ENCODE measurements at places on chromosomes 13 and 19. TPM values are rescaled to one million over a fixed set of nuclear protein-coding genes. Genes with fewer than 3 reads are reported as not detected.

DNA sequence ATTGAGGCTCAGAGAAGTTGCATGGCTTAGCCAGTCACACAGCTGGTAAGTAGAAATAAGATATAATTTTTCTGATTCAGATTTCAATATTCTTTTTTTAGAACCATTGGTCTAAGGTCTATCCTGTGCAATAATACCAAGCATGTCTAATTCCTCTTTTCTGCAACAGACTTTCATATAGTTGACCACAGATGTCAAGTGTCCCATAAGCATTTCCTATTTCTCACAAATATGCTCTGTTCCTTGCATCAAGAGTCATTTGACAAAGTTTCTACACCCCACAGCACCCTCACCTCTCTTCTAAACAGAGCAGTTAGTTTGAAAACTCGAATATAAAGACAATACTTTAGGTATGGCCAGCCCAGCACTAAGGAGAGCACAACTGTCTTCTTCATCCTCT, 26.8 kb upstream of the SACS start:
- no peak for DNase-seq

GRCh38 chr19:2337329-2337707, 8.8 kb downstream of the SPPL2B start:
- DNase-seq = no peak

GRCh38 chr13:112513761-112514160, 74.2 kb downstream of the TUBGCP3 start:
- DNase-seq = no peak

GRCh38 chr19:56372281-56372680, 21.1 kb downstream of the ZNF582 start:
- no peak for DNase-seq

DNA sequence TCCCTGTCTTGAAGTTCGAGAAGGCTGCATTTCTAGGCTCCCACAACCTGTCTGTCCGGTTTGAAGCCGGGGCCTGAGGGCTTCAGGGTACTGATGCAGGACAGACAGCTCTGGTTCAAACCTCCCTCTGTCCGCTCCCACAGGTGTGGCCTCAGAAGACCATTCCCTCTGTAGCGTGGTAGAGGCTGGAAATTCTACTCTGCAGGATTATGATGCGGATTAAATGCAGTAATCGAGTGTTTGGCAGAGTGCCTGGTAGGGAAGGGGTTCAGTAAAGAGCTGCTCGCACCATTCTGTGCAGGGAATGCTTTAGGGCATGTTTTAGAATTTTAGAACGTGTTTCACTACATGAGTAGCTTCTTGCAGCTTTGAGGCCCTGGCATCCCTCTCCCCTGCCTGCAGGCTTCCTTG, 30.5 kb downstream of the PPP1R37 start:
- no peak for DNase-seq

DNA sequence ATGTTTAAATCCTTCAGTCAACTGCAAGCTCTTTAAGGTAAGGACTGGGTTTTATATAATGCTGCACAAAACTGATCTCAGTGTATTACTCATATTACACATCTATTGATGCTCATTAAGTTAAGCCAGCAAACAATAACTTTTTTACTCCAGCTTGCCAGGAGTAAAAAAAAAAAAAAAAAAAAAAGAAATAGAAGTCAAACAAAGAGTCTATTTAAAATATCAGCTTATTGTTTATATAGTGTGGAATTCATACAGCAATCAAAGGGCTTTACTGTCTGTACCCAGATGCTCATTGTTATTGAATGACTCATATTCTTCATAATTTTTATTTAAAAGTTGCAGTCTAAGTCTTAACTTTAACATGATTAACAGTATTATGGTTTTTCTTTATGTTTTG, 21.8 kb upstream of the KBTBD7 start:
- DNase-seq = no peak

GRCh38 chr13:63190742-63191141, 1775.1 kb upstream of the PCDH20 start:
- peak; percentile 26 for DNase-seq

DNA sequence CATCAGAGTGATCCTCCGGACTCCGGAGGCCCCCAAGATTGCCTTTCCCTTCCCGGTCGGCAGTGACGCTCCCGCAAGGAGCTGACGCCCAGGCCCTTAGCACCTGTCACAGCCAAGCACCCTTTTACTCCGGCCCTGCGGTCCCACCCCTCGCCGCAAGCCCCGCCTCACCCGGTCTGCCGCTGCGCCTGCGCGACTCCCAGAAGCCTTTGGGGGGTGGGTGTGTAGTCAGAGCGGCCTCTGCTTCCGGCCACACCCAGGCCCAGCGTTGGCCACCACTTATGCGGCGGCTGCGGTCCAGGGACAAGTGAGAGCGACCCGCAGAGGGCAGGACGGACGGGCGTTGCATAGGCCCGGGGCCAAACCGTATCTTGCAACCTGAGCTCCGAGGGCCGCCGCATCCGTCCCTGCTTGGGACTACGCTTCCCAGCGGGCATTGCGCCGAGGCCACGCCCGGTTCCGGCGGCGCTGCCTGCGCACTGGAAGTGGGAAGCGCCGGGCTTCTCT, 441 bp upstream of the ZFP28 start:
- DNase-seq = peak; percentile 31

DNA sequence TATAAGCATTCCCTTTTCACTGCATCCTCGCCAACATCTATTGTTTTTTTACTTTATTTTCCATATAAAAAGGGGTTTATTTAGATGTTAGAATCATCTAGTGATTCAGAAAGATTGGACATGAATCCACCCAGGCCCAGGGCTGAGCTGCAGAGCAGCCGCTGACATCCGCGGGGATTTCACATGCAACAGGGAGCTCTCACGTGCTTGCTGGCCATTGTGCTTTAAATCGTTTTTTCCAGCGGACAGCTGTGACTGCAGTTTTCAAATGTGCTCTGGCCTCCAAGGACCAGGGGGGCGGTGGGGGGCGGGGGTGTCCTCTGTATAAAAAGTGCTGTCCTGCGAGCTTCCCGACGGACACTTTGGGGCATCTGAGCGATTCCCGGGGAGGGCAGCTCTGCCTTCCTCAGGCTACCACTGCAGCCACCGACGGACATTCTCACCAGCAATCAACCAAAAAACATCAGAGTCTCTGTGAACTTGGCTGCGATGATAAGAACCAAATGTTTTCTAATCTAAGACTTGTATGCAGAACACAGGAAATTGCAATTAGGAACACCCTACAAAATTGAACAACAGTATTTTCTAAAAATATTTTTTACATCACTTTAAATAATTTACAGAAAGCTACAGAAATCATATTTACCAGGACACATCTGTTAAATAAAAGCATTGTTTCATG, 12.6 kb downstream of the RB1 start:
- no peak for DNase-seq

- no peak for DNase-seq
These were observed at the start of gene SLC27A5 for GRCh38 chr19:58511353-58512208. Gene SLC27A5 (minus strand): TSS chr19:58511992. CDS start chr19:58511955, 37 bp downstream.

DNA sequence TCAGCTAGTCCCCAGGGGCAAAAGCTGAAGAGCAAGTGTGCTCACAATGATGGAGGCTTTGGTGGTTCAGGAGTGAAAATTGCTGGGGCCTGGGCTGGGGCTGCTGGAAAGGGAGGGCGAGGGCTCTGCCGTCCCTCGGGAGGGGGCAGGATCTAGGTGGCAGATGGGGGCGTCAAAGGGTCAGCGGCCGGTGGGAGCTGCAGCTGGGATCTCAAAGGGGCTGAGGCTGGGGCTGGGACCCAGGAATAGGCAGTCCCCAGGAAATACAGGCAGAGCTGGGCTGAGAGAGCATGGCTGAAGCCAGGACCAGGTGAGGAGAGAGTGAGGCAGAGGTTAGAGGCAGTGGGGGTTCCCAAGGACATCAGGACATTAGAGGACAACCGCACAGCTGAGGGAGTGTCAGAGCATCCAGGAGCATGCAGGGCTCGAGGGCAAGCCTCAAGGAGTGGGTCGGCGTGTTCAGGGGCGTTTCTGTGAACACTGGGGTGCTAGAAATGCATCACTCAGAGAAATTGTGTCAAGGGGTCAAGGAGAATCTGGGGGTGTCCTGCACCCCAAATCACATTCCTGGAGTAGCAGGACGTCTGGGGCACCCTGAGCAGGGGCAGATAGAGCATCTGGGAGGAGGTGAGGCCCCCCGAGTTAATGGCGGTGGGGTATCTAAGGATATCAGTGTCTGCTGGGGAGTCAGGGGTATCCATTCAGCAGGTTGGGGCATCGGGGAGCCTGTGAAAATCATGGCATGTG, 1.2 kb upstream of the SYNE4 start:
- no peak for DNase-seq

- no peak for DNase-seq
These were observed 53.7 kb downstream of the DPF1 start for GRCh38 chr19:38170334-38170733.

GRCh38 chr19:48108997-48109782, 1.4 kb downstream of the PLA2G4C start:
- no peak for DNase-seq

GRCh38 chr19:8397746-8398310, 7.7 kb downstream of the RAB11B start:
- DNase-seq = no peak

DNA sequence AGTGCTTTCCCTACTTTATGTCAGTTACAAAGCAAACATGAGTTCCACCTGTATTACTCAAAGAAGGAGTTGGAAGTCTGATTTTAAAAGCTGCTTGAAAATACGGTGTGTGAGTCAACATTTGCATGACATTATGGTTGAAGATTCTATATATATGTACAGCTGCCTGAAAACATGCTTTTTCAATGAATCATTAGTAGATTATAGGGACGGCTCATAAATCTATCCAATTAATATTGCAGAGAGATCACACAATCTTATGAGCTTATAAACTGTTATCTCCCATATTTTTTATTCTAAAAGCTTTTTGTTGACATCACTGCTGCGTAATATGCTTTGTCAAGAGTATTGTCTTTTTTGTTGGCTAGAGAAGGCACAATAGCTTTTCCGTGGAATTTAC, 873.8 kb downstream of the SLITRK6 start:
- DNase-seq = no peak

DNA sequence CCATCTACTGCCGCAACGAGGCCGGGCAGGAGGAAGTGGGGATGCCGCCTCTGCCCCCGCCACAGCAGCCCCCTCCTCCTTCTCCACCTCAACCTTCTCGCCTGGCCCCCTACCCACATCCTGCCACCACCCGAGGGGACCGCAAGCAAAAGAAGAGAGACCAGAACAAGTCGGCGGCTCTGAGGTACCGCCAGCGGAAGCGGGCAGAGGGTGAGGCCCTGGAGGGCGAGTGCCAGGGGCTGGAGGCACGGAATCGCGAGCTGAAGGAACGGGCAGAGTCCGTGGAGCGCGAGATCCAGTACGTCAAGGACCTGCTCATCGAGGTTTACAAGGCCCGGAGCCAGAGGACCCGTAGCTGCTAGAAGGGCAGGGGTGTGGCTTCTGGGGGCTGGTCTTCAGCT, 3.4 kb upstream of the NUP62 start:
- DNase-seq = no peak

- no peak for DNase-seq
These were observed 61.8 kb downstream of the PEX11G start for GRCh38 chr19:7426986-7427385.

DNA sequence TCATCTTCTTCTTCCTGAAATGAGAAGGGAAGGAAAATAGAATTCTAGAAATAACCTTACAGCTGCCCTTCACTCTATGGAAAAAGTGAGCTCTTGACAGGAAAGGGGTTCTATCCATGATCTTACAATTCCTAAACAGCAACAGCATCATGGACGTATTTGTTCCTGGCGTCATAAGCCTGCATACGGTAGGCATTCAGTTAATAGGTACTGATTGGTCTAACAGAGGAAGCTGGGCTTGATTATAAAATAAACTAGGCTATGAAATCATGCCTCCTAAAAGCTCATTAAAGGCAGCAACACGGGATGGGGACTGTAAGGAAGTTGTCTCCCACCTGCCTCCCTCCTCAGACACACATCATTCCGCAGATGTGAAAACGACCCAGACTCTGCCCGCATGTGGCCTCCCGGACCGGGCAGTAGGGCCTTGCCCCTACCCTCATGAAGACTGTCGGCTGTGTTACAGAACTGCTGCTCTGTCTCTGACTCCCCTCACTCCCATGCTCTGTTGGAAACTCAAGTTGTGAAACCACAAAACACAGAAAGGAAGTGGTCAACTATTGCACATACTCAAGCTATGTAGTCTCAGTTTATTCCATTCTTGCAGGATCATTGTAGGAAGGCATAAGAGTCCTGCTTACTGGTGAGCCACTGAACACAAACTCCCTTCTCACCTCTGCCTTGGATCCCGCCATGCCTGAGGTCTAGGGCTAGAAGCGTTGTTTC, 129.8 kb downstream of the DLEU7 start:
- DNase-seq = peak; percentile 49

DNA sequence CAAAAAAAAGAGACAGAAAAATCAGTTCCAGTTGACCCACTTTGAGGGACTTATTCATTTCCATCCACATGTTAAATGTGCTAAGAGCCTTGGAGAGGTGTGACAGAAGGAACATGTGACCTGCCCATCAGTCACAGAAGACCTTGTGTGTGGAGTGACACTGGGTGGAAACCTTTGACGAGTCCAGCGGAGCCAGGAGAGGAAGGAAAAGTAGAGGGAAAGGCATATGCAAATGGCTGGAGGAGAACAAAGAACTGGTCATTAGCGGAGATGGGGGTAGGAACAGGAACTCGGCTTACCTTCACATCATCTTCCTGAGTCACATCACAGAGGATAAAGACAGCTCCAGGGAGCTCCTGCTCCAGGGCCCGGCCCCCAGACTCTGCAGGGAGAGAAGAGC, 2.3 kb downstream of the HSD17B14 start:
- no peak for DNase-seq

DNA sequence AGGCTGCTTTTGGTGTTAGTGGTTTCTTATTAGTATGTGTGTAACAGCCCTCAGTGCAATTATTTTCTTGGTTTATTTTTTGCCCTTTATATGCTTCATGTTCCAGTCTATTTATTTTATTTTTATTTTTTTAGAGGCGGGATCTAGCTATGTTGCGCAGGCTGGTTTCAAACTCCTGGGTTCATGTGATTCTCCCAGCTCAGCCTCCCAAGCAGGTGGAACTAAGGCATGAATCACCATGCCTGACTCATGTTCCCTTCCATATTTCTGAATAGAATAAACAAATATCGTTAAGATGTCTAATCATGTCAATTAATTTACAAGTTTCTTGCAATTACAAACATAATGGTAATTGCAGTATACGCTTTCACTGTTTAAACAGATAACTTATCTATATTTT, 11.7 kb downstream of the SKA3 start:
- no peak for DNase-seq

GRCh38 chr13:93984876-93985275, 494.6 kb downstream of the DCT start:
- DNase-seq = no peak

GRCh38 chr13:19766591-19766990, 16.2 kb downstream of the PSPC1 start:
- DNase-seq = no peak

Gene HMGB1
- polyA plus RNA-seq = 93.4 TPM

Gene SLC15A1
- not detected for polyA plus RNA-seq

Gene EDNRB
- not detected for polyA plus RNA-seq

Gene EXOC3L2
- polyA plus RNA-seq = 0.04 TPM

Gene ZNF763
- 1.6 TPM for polyA plus RNA-seq

Gene ZNF738
- 4.2 TPM for polyA plus RNA-seq

Gene TMEM238
- 0.15 TPM for polyA plus RNA-seq

Gene MTUS2
- 0.05 TPM for polyA plus RNA-seq

Gene C13orf46
- 0.58 TPM for polyA plus RNA-seq

Gene FCER2
- not detected for polyA plus RNA-seq

Gene GJB2
- not detected for polyA plus RNA-seq

Gene SIGLEC12
- not detected for polyA plus RNA-seq

Gene PSPN
- 0.48 TPM for polyA plus RNA-seq

Gene TSSK6
- 1.7 TPM for polyA plus RNA-seq

Gene B3GLCT
- 3.3 TPM for polyA plus RNA-seq

Gene TNFRSF19
- polyA plus RNA-seq = 11.6 TPM

Gene ERICH4
- not detected for polyA plus RNA-seq

Gene PGLYRP1
- not detected for polyA plus RNA-seq

Gene ZNF543
- 1.7 TPM for polyA plus RNA-seq
